Kidney (tissue), 22 donors: ENCODE measurements at places on chromosomes 16 and 17. TPM values are rescaled to one million over a fixed set of nuclear protein-coding genes. Genes with fewer than 3 reads are reported as not detected.
A peak's percentile ranks its signal among the peaks of the same experiment; 100 is the strongest.

GRCh38 chr17:64455993-64456885, 7.3 kb downstream of the MILR1 start:
- no peak for DNase-seq

- no peak for DNase-seq
Observed at GRCh38 chr16:29303520-29303919, 103.0 kb downstream of the NPIPB11 start.

DNA sequence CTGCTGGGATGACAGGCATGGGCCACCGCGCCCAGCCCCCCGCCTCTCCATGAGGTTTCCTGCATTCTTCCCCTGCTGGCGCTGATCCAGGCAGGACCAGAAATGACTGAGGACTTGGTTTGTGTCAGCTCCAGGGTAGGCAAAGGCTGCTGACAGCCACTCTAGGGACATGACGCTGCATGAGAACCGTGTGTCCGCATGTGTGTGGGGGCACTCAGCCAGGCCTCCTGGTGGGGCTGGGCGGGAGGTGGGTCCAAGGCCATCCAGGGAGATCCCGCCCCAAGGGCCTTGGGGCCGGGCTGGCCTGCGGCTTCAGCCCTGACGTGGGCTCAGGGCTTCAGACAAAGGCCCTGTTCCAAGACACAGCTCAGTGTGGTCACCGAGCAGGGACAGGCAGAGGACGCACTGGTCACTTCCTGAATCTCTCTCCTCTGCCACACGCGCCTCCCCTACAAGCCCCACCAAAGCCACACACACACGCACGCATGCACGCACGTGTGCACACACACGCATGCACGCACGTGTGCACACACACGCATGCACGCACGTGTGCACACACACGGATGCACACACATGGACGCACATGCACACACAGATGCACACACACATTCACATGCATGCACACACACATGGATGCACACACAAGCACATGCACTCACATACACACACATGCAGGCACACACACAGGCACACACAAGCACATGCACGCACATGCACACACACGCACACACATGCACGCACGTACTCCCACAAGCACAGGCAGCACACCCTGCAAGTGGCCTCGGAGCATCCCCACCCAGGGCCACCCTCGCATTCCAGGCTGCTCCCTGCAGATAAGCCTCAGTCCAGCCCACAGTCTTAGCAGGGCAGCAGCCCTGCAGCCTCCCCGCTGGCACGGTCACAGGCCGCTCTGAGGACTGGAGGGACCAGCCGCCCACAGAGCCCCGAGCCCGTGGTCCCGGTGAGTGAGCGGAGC, 5.3 kb upstream of the TMEM204 start:
- no peak for DNase-seq

- no peak for DNase-seq
Observed at GRCh38 chr17:5541610-5542202, 42.6 kb downstream of the NLRP1 start.

DNA sequence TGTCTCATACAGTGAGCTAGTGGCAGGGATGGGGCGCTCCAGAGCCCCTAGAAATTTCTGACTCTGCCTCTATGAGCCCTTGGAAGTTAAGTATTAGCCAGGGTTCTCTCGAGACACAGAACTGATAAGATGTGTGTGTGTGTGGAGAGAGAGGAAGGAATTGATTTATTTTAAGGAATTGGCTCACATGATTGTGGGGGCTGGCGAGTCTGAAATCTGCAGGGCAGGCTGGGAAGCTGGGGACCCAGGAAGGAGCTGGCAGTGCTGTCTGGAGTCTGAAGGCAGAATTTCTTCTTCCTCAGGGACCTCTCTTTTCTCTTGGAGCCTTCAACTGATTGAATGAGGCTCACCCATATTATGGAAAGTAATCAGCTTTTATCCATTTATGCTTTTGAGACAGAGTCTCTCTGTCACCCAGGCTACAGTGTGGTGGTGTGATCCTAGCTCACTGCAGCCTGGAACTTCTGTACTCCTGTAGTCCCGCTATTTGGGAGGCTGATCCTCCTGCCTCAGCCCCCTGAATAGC, 16.8 kb downstream of the LRRC75A start:
- DNase-seq, result no peak

DNA sequence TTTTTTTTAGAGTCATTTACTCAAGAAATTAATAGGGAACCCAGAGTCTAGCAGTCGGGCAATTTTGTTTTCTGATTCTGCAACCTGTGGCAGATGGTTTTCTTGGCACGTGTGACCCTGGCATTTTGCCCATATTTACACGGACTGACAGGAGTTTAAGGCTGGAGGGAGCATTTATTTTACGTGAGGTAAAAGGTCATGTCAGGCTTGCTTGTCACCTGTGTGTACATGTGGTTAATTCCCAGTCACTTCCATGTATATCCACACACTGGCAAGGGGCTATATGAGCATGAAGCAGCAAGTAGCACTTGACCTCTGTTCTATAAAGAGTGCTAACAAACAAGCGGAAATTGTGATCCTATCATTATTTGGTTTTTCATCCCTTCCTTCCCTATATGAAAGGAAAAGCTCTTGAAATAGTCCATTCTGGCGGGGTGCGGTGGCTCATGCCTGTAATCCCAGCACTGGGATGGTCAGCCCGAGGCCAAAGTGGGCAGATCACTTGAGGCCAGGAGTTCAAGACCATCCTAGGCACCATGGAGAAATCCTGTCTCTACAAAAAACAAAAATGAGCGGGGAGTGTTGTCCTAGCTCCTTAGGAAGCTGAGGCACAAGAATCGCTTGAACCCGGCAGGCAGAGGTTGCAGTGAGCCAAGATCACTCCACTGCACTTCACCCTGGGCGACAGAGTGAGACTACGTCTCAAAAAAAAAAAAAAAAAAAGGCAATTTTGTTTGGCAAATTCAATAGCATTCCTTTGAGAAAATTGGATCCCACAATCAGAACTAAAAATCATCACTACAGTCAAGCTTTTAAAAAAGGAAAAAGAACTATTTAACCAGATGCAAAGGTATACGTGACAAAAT, 2.1 kb downstream of the SPAG9 start:
- no peak for DNase-seq

DNA sequence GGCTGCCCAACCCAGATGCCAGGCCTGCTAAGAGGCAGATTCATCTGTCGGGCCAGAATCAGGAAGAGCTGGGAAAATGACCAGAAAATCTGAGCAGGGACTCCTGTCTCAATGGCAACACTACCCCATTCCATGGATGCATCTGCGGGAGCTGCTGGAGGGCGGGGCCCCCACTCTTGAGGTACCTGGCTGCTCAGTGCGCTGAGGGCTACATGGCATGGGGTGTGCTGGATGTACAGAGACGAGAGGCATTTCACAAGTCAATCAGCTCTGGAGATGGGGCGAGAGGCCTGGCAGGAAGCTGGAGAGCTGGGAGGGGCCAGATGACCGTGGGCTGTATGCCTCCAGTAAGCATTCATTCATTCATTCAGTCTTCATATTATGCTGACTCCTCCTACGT, 6.4 kb downstream of the SDK2 start:
- DNase-seq, result no peak

GRCh38 chr16:2003827-2004641, 5.6 kb downstream of the ZNF598 start:
- DNase-seq, result peak; percentile 94

- no peak for DNase-seq
Observed at GRCh38 chr17:4506175-4506813, 7.6 kb downstream of the SPNS2 start.

GRCh38 chr17:40598619-40599467, 33.6 kb upstream of the CCR7 start:
- peak; percentile 63 for DNase-seq

The RCVRN gene
- not detected for total RNA-seq

GRCh38 chr16:29982560-29983419, 9.1 kb downstream of the TAOK2 start:
- no peak for DNase-seq

The ARHGAP23 gene
- 53.8 TPM for total RNA-seq

DNA sequence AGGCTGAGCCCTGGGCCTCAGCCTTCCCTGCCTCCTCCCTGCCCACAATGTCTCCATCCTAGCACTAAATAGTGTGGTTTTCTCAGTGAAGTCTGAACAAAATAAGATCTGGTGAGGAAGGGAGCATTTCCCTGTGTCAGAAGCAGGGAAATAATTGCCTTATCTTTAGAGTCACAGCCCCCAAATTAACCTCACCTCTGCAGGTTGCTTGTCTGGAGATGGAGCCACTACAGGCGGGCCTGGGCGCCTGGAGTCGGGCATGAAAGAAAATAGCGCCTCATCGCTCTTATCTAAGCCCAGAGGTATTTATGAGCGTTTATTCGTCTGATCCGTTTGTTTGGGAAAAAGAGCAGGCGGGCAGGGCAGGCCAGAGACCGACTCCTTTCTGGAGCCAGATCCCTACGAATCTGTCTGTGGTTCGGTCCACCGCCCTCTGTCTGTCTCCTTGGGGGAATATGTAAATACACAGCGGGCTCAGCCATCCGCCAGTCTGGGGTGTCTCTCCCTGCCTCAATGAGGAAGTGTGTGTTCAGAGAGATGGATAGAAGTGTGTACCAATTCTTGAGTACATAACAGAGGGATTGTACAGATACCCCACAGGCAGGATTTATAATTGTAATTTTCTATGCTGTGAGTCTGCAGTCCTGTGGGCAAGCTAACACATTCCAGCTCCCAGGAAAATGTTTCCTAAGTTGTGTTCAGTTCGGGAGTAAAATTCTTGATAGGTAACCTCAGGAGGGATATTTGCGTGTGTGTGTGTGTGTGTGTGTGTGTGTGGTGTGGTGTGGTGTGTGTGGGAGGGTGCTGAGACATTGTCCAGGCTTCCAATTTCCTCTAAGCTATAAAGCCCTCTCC, 4.3 kb downstream of the HOXB6 start:
- peak; percentile 67 for DNase-seq

DNA sequence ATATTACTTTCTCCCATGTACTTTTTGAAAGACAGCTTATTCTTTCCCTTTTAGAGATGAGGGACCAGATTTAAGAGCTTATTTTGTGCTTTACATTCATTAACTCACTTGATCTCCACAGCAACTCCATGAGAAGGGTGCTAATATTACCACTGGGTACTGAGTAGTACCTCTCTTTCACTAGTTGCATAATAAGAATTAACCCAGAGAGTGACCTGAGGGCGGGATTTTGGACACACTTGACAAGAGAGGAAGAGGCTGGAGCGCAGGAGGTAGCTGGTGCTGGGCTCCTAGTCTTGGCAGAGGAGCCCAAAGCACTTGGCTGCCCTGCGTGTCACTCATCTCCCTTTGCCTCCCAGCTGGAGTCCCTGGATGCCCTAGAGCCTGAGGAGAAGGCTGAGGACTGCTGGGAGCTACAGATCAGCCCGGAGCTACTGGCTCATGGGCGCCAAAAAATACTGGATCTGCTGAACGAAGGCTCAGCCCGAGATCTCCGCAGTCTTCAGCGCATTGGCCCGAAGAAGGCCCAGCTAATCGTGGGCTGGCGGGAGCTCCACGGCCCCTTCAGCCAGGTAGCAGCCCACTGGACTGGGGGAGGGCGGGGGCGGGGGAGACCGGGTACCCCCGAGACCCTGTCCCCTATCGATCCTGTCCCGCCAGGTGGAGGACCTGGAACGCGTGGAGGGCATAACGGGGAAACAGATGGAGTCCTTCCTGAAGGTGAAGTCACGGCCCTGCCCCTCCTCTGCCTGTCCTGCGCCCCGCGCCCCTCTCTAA, 1.7 kb upstream of the MAZ start:
- no peak for DNase-seq
